ENCODE measurements at places on chromosomes 7 and 10.

- H3K4me1 ChIP-seq: no peaks in the 10 kb centered on the region
- H3K27me3 ChIP-seq: peaks cover 3% of the 10 kb centered on the region
- no peak for DNase-seq
- no peaks in the 10 kb centered on the region for H3K36me3 ChIP-seq
- H3K4me3 ChIP-seq: no peak overlapping the region
Observed at GRCh38 chr10:122974023-122974422, 6.2 kb upstream of the PSTK start.

DNA sequence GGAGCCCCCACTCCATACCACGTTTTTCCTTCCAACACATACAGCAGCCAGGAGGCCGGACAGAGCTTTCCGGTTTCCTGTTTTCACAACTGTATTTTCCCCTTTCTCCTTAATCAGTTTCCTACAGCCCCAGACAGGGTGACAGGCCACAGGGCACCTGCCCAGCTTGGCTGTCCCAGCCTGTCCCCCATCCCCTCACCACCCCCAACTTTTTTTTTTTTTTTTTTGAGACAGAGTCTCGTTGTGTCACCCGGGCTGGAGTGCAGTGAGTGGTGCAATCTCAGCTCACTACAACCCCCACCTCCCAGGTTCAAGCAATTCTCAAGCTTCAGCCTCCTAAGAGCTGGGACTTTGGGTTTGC is 10.3 kb upstream of the HSPB1 start:
- peaks cover 15% of the 10 kb centered on the region for H3K27me3 ChIP-seq
- DNase-seq: no peak
- peaks cover 3% of the 10 kb centered on the region for H3K36me3 ChIP-seq
- no peak overlapping the region for H3K4me3 ChIP-seq
- H3K4me1 ChIP-seq: peaks cover 23% of the 10 kb centered on the region
- H3K27ac ChIP-seq: peak overlapping the region; percentile 64

DNA sequence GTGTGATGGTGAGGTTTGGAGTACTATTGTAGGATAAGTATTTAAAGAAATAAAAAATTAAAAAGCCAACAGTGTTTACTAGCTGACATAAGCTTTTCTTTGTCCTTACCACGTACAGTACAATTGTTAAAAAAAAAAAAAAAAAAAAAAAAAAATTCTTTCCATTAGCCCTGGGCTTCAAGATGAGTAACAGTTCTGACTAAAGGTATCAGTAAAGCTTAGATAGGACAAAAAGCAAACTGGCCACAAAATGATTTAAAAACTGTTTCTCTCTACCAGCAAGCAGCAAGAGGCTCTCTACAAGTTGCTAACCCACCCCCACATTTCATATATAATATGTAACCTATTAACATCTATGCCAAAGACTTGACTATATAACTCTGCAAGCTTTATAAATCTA is 17.5 kb downstream of the HYCC1 start:
- no peak for DNase-seq
- H3K36me3 ChIP-seq: no peaks in the 10 kb centered on the region
- no peak overlapping the region for H3K4me3 ChIP-seq
- H3K4me1 ChIP-seq: peaks cover 53% of the 10 kb centered on the region

DNA sequence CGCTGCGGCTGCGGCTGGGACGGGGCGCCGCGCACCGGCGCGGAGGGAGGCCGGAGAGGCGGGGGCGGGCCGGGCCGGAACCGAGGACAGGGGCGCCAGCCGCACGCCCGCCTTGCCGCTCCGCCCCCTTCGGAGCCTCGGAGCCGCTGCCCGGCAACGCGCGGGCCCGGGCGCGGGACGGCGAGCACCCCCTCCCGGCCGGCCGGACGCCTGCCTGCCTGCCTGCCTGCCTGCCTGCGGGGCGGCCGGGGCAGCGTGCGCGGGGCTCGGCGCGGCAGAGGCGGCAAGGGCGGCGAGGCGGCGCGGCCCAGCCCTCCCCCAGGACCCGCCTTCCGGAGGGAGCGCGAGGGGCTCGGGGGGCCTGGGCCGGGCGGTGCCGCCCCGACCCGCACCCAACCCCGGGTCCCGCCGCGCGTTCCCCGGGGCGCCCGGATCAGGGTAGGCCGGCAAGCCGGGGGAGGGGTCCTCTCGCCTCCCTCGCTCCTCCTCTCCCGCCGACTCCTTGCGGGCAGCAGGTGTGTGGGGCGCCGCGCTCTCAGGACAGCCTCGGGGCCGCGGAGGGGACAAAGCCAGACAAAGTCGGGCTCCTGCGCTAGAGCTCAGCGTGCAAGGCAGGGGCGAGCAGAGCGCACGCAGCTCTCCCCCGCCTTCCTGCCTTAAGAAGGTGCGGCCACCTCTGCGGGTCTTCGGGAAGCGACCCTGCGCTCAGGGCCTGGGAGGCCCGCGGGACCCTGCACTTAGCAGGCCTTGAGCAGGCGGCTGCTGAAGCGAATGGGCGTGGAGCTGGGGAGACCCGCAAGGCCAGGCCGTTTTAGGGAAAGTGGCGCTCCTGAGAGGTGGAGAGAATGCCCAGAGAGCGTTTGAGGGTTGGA is at the start of gene KIAA1549:
TSS of gene KIAA1549 (minus strand) at position 58 of the 872 bp plus-strand sequence. CDS start 120 bp downstream, outside the sequence.
- peaks cover 13% of the 10 kb centered on the region for H3K27me3 ChIP-seq
- H3K4me3 ChIP-seq: peak within 1 kb of the TSS; percentile 93
- peaks cover 18% of the 10 kb centered on the region for H3K4me1 ChIP-seq
- peak; percentile 82 for DNase-seq
- peak within 1 kb of the TSS; percentile 88 for H3K27ac ChIP-seq
- H3K36me3 ChIP-seq: peaks cover 6% of the 10 kb centered on the region

GRCh38 chr10:99551616-99552015 is 18.9 kb downstream of the NKX2-3 start:
- H3K4me3 ChIP-seq: no peak overlapping the region
- H3K4me1 ChIP-seq: peaks cover 9% of the 10 kb centered on the region
- no peak overlapping the region for H3K27ac ChIP-seq
- no peaks in the 10 kb centered on the region for H3K27me3 ChIP-seq
- H3K36me3 ChIP-seq: peaks cover 9% of the 10 kb centered on the region
- no peak for DNase-seq

DNA sequence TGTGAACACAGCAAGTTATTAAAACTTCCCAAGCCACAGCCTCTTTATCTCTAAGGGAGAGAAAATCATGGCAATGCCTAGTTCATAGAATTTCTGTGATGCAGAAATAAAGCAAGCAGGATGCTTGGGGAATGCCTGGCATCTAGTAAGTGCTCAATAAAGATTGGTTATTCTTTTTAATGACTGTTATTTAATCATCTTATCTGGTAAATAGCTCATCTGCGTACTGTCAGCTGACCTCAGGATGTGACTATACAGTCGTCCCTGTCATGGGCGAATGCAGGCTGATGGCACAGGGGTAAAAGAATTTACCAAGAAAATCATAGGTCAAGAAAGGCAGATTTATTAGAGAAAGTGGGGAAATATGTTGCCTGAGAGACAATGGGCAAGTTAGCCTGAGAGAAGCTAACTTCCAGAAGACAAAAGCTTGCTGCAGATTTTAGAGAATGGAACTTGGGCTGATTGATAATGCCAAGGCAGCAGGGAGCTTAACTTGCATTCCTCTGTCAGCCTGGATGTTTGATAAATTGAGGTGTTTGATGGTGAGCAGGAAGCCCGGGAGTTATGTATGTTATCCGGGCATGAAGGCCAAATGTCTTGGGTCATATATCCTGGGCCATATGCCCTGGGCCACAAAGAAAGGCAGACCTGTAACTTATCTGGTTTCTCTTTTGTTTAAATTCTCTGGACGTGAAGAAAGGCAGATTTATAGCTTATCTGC is 126.0 kb downstream of the KCNMA1 start:
- no peaks in the 10 kb centered on the region for H3K27me3 ChIP-seq
- no peak for DNase-seq
- H3K4me3 ChIP-seq: no peak overlapping the region
- H3K4me1 ChIP-seq: peaks cover 20% of the 10 kb centered on the region
- H3K36me3 ChIP-seq: no peaks in the 10 kb centered on the region

- no peaks in the 10 kb centered on the region for H3K27me3 ChIP-seq
- no peak for DNase-seq
- H3K36me3 ChIP-seq: peaks cover 5% of the 10 kb centered on the region
Observed at GRCh38 chr7:45525057-45525456, 49.1 kb upstream of the ADCY1 start.

GRCh38 chr10:28316696-28317095 is 13.8 kb upstream of the MPP7 start:
- no peaks in the 10 kb centered on the region for H3K27me3 ChIP-seq
- peaks cover 4% of the 10 kb centered on the region for H3K36me3 ChIP-seq
- no peak for DNase-seq
- H3K4me3 ChIP-seq: no peak overlapping the region
- H3K4me1 ChIP-seq: peaks cover 13% of the 10 kb centered on the region

All from glutamatergic neuron (in vitro differentiated cells).